ENCODE measurements at places on chromosomes 2 and 18.
A peak's percentile ranks its signal among the peaks of the same experiment; 100 is the strongest.

- DNase-seq: no peak
Measured at GRCh38 chr2:174247474-174248186, 702 bp downstream of the OLA1 start.

DNA sequence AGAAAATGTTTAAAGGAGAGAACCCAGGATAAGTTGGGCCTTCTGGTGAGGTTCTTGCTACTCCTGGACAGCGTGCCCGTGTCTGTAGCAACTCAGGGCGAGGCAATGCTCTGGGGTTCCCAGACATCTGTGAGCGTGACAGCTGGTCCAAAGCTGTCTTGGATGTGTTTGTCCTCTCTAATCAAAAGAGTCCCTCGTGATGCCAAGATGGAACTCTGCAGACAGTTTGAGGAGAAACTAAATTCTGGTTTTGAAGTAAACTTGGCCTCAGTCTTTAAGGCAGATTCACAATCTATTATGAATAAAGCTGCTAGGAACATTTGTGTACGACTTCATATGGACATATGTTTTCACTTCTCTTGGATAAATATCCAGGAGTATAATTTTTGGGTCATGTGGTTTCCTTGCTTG is 47.3 kb downstream of the TMEM17 start:
- DNase-seq: no peak

DNA sequence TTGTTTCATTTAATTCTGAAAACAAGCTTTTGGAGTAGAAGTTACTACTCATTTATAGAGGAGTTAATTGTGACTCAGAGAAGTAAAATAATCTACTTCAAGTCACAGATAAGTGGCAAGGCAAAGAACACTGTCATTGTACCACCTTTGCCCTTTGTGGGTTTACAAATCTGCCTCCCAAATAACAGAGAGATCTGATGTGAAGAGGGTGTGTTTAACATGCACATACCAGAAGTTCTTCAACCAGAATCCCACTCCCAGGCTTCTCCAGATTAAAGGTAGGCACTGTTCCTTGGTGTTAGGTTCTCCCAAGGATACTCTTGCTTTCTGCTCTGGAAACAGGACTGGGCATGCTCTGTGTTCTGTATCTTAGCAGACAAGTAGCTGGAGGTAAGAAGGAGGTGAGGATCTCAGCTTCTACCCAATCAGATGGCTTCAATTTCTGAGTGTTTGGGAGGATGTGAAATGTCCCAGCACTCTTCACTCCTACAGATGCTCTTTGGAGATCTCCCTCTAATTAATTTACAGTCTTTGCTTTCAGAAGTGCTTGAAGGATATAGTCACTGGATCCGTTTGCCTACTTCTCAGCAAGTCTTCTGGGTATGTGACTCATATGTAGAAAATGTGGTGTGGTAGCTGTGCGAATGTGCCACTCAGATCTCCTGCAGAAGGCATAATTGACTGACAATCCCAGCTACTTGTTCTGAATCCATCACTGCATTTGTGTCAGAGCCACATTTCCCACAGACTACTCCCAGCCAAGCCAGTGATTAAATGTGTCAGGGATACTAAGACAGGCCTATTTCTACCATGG is 111.1 kb downstream of the KLHL14 start:
- DNase-seq: peak; percentile 36

DNA sequence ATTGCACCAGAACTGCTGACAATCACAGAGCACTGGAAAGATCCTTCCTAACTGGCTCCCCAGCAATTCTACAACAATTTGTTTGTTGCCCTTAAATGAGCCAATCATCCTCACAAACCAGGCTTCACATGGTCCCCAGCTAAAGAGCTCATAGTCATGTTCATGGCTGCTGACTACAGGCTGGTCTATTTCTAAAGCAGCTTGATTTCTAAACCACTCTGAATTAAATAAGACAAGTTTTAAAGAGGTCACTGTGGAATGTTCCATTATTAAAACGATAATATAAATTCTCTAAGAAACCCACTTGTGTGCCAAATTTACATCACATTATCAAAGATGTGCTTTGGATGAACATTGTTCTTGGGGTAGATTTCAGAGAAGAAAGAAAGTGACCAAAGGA is 110.7 kb downstream of the COPS8 start:
- no peak for DNase-seq

GRCh38 chr2:84911135-84911678 is 5.8 kb downstream of the TMSB10 start:
- DNase-seq: no peak
